Right renal cortex interstitium (tissue), 3 donors: ENCODE measurements at places on chromosomes 7 and 10. TPM values are rescaled to one million over a fixed set of nuclear protein-coding genes. Genes with fewer than 3 reads are reported as not detected.

DNA sequence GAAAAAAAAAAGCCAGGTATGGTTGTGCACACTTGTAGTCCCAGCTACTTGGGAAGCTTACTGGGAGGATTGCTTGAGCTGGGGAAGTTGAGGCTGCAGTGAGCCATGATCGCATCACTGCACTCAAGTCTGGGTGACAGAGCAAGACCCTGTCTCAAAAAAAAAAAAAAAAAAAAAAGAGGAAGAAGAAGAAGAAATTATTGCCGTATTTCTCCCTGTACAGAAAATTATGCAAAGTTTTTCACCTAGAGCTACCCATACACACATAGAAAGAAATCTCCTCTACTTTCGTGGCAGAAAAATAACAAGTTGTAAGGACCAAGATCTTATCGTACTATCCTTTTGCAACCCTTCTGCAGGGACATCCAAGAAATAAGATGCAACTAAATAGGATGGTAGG lies 25.5 kb downstream of the AKR1B1 start:
- no peak for DNase-seq

GRCh38 chr10:80553436-80553835 lies 15.7 kb downstream of the SH2D4B start:
- DNase-seq, result no peak

The MRLN gene
- polyA plus RNA-seq, result 0.93 TPM

The TBRG4 gene
- polyA plus RNA-seq, result 54.6 TPM
